ENCODE measurements at places on chromosomes 11 and 22.

GRCh38 chr11:12110714-12111548, 541 bp downstream of the MICAL2 start:
- DNase-seq = no peak

GRCh38 chr22:25282671-25283561, 63.5 kb downstream of the CRYBB2 start:
- no peak for DNase-seq

- no peak for DNase-seq
Observed at GRCh38 chr11:123302751-123303195, 107.7 kb upstream of the CLMP start.

- DNase-seq = no peak
Observed at GRCh38 chr11:23405350-23405937, 545.2 kb upstream of the CCDC179 start.

DNA sequence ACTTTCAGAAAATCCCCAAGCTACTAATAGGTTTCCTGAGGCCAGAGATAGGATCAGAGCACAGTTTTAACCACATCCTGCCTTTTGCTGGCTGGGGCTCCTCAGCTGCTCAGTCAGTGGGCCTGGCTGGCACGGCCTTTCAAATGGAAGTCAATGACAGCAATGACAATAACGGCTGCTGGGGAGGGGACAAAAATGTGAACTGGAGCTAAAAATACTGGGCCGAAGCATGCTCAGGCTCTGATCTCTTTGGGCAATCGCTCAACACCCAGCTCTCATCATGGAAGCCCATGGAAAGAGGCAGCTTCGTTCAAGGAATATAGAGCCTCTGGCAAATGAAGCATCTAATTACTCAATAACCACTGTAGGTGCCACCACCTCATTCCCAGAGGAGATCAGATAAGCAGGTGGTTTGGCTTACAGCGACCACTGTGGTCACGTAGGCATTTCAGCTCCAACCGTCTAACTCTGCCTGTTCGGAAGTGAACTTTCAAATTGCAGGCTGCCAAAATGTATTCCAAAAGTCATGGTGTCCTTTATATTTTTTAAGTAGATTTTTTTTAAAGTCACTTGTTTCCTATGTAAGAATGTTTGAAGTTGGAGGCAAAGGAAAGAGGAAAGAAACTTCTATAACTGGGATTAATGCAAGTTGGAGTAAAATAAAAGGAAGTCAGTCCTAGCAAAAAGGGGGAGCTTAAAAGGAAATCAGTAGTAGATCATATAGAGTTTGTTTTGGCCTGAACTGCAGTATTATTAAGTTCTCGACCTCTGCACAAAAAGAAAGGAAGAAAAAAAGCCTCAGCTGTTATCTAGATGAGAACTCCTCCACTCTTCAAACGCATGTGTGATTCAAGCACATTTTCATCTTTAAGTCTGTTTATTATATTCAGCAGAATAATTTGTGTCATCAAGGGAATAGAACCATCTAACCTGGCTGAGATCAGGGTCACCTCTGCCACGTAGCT, 14.1 kb downstream of the WT1 start:
- no peak for DNase-seq

DNA sequence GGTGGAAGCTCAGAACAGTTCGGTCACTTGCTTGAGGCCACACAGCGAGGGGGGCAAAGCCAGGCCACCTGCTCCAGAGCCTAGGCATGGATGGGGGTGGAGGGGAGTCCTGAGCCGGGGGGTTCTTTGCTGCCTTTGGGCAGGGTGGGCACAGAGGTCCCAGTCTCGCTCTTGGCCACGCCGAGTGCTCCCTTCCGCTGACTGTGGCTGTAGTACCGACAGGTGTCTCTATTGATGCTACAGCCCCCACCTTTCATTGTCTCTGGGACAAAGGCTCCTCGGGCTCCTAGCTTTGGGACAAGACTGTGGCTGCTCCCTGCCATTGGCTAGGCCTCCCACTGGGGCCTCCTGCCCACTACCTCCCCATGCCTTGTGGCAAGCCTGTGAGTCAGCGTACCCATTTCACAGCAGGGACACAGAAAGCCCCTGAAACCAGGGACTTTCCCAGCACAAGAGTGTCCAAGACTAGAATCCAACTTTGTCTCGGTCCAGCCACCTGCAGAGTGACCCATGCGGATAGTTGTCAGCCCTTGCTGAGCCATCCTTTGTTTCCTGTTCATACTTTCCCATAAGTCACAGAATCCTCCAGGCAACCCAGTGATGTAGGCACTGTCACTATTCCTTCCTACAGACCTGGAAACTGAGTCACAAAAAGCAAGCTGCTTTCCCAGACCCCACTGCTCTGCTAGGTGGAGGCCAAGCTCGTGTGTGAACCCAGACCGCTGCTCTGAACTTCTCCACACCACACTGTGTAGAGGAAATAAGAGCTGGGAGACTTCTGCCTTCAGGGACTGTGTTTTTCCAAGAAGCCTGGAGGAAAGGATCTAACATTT, 17.2 kb downstream of the MYEOV start:
- no peak for DNase-seq

DNA sequence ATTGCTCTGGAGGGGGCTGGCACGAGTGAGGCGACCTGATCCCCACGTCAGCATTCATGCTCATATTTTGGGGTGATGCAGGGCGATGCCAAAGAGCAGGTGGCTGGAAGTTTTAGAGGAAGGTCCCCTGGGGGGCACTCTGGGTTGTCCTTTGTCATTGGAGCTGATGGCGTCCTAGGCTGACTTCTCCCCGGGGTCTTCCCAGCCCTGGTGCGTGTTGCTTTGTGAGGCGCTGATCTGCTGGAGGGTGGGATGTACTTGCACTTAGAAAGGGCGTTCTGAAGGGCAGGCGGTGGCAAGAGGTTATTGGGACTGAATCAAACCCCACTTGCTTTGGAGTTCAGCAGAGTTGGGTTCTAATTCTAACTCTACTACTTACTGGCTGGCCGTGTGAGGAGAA, 313.3 kb downstream of the NTM start:
- DNase-seq = no peak

GRCh38 chr11:132088551-132088950, 718.1 kb downstream of the NTM start:
- no peak for DNase-seq

GRCh38 chr22:50469377-50470305, 5.2 kb downstream of the SBF1 start:
- no peak for DNase-seq

- DNase-seq = no peak
Observed at GRCh38 chr11:130486391-130486836, 38.0 kb downstream of the ADAMTS15 start.

DNA sequence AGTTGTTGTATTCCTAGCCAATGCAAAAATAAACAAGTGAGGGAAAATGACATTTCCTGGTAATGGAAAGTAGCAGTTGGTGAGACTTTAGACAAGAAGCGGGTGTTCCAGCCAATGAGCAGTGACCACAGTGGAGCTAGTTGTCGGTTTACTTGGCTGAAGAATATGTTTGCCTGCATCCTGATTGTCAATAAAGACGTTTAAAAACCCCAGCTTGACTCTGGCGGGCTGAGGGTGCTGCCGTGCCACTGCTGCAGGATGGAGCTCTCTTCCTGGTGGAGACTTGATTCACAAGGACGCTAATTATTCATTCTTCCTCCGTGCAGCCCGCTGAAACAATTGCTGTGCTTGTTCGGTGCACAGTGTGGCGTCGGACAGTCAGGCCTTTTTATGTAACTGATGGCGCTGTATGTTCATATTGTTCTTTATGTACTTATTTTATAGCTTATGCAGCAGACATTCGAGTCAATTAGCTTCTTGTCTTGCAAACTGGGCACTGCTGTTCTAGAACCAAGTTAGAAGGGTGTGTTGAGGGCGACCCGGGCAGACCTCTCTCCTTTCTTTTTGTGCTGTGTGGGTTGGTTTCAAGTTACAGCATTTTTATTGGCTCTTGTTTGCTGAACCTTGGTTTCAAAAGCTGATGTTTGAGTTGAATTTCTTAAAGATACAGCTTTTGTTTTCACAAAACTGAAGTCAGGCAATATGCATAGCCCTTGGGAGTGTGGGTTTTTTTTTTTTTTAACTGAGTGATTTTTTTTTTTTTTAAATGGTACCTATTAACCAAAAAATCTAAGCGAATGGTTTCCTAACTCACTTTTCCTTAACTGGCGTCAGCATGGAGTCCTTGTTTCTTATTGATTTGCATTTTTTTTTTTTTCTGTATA, 153.9 kb downstream of the TEAD1 start:
- no peak for DNase-seq

DNA sequence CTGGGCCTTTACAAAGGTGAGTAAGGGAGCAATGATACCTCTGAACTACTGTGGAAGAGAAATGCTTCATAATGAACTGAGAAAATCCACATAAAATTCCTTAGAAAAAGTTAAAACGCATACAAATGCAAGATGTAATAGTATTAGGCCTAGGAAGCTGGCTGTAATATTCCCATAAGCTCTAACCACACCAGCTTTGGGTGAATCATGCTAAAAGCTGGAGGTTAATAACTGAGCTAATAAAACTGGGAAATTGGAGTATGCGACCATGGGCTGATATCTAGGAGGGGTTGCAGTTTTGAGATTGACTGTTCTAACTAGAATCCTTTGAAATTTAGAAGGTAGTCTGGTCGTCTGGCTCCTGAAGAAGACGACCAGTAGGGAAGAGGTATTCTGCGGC, 28.6 kb upstream of the RCE1 start:
- no peak for DNase-seq

DNA sequence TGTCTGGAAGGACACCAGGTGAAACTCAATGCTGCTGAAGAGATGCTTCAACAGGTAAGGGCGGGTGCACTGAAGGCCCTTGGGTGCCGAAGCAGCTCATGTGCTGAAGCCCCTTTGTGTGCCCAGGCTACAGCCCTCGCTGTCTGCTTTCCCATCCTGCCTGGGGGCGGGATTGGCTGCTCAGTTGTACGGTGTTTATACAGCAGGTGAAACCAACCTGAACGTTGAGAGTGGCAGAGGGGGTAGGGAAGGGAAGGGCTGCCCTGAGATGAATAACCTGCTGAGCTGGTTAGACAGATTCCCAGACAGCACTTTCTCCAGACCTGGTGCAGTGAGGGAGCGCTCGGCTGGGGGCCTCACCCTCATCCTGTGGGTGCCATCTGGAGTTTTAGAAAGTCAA, 75.7 kb downstream of the CYB5R2 start:
- no peak for DNase-seq

GRCh38 chr11:64233913-64234586, at the start of gene VEGFB:
VEGFB (plus strand) TSS chr11:64234584; CDS start chr11:64234834, 250 bp downstream.
- DNase-seq = no peak

DNA sequence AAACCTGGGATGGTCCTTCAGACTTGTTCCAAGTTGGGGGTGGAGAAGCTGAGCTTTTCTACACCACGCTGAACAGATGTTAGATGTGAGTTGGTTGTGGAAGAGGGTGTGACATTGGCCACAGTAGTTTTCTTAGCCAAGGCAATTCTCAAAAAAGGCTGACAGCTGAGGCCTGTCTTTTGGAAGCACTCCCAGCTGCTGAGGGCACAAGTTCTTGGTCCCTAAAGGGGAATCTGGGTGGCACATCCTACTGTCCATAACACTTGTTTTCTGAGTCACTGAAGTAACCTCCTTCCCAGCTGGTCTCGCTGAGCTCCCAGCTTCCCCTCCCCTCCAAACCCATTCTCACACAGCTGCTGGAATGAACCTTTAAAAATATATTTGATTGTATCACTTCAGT, 375.7 kb upstream of the KIRREL3 start:
- no peak for DNase-seq

All from left renal pelvis (tissue), 4 donors.